ENCODE measurements at places on chromosomes 11 and 22.

DNA sequence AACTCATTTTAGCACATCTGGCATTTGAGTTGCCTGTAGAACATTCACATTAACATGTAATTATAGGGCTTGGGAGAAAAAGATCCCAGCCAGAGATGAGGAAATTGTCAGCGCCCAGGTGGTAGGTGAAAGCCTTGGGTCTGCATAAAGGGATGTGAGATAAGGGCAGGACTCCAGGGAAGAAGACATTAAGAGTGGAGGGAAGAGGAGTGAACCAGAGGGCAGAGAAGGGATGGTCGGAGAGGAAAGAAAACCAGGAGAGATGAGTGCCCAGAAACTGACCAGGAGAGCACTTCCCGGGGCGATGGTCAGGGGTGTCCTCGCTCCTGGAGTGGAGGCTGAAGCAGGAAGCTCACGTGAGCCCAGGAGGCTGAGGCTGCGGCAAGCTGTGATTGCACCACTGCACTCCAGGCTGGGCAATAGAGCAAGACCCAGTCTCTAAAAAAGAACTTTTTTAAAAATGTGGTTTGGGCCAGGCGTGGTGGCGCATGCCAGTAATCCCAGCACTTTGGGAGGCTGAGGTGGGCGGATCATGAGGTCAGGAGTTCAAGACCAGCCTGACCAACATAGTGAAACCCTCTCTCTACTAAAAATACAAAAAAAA lies 20.3 kb upstream of the DGKZ start:
- DNase-seq, result no peak

- no peak for DNase-seq
Measured at GRCh38 chr11:28961726-28962125, 853.5 kb downstream of the METTL15 start.

- no peak for DNase-seq
Measured at GRCh38 chr11:22674470-22675439, 8.3 kb downstream of the GAS2 start.

- DNase-seq, result no peak
Measured at GRCh38 chr11:45278714-45279113, 7.4 kb downstream of the SYT13 start.

DNA sequence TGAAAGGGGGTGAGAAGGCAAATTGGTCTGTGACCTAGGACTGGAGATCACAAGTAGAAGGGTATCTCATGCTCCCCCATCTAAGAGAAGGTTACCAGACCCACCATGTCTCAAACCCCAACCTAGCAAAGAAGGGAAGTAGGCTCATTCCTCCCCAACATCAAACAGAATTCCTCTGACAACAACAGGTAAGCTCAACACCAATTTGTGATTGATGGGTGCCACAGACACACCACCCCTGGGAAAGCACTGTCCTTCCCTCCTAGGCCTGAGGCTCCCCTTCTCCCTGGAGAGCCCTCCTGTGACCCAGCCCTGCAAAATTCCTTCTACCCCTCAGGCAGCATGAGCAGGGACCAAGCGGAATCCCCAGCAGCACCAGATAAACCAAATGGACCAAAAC lies 154.3 kb downstream of the BUD13 start:
- no peak for DNase-seq

DNA sequence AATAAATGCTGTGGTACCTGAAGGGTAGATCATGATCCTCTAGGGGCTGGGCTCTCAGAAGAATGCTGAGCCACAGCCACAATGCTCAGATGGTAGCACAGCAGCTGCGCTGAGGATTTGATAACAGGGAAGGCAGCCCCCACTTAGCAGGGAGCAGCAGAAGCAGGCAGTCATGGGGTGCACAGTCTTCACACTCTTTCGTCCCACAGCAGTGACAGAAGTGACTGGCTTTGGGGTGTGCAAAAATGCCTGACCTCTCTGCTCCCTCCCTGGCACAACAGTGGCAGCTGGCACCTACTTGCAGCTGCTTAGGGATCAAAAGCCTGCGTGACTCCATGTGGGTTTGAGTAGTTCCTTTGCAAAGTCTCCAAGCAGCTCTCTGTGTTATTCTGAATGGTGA lies 1349.8 kb upstream of the RAG2 start:
- DNase-seq, result no peak

DNA sequence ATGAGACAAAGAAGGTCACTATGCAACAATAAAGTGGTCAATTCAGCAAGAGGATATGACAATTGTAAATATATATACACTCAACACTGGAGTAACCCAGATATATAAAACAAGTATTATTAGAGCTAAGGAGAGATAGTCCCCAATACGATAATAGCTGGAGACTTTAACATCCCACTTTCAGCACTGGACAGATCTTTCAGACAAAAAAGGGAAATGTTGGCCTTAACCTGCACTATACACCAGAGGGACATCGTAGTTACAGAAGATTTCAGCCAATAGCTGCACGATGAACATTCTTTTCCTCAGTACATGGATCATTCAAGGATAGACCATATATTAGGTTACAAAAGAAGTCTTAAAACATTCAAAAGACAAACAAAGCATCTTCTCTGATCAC lies 29.9 kb downstream of the PIWIL3 start:
- no peak for DNase-seq

GRCh38 chr11:729492-730074 lies 17.7 kb upstream of the TALDO1 start:
- no peak for DNase-seq

GRCh38 chr11:14764579-14765527 lies 121.2 kb downstream of the PDE3B start:
- peak; percentile 73 for DNase-seq

DNA sequence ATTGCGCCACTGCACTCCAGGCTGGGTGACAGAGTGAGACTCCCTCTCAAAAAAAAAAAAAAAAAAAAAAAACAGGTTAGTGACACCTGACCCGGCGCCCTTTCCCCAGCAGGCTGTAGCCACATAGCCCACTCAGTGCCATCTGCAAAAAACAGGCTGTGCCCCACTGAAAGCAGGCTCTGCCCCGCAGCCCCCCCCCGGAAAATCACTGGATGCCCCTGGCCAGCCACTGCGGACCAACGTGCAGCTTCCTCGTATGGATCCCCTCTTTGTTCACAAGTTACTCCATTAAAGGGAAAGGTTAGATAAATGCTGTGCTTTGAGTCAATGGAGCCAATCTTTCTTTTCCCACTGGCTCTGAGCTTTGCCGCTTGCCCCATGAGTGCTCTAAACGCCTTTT lies 660.3 kb downstream of the TBC1D22A start:
- no peak for DNase-seq

- DNase-seq, result no peak
Measured at GRCh38 chr11:289398-289711, 429 bp downstream of the PGGHG start.

DNA sequence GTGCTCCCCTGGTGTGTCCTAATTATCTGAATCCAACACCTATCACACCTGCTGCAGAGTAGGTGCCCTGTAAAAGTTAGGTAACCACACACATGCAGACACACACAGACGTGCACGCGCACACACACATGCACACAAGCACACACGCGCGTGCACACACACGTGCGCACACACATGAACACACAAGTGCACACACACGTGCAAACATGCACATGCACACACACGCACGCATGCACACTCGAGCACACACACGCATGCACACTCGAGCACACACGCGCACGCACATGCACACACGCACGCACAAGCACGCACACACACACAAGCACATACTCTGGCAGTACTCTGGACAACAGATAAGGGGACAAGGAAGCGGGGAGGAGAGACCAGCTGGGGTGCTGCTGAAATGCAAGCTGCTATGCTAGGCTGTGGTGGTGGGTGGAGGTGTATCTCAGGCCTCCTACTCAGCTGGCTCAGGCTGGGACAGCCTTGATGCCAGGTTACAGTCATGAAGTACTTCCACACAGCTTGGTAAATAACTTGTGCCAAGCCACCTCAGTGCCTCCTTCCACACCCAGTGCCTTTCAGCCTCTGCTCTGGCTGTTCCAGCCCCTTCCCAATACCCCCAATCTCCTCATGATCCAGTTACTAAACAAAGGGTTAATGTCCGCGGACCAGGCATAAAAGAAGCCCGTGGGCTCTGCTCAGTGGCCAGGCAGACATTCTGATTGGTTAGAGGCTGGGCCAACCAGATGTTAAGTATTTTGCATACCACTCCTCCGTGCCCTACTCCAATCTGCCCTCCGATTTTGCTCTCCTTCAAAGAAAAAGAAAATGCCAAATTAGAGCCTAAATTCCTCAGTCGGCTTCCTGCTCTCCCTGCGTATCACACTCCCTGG lies 374.1 kb downstream of the TENM4 start:
- no peak for DNase-seq

GRCh38 chr22:27651486-27651885 lies 150.1 kb downstream of the MN1 start:
- no peak for DNase-seq

- DNase-seq, result no peak
Measured at GRCh38 chr11:97865424-97866012, 1155.2 kb upstream of the CNTN5 start.

DNA sequence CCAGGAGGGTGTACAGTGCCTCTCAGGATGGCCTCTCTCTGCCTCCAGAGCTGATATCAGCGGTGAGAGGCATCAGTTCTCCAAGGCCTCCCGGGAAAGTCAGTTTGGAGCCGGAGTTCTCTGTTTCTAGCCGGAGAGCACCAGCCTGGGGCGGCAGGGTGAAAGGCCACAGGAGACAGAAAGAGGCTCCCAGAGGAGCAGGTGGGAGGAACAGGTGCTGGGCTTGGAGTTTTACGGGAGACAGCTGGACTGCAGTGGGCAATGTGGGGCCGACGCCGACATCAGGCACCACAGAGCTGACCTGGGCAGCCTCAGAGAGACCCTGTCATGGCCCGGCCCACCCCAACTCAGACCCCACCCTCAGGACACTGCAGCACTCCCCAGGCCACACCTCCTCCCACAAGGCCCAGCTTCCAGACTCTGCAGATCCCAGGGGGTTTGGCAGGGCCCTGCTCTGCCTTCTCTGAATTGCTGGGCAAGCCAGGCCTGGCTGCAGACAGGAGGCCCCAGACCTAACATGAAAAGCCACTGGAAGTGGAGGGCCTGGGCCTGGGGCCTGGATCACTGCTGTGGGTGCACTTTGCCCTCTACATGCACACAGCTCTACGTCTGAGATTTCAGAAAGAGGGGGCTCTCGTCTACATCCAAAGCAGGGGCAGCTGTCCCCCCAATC lies 885.6 kb downstream of the BRD1 start:
- no peak for DNase-seq

DNA sequence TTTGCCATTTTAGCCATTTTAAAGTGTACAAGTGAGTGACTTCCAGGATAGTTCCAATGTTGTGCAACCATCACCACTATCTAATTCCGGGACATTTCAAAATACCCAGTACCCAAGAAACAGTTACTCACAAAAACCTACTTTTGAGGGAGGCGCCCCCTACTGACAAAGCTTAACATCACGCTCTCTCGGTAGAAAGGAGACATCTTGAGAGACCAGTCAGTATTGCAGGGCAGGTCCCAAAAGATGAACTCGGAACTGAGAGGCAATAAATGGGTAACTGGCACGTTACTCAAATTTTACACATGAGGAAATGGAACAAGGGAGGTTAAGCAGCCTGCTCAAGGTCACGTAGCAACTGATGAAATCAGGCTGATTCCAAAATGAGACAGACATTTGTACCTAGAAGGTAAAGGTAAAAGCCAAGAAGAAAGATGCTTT lies 50.0 kb upstream of the POU2AF1 start:
- DNase-seq, result no peak

DNA sequence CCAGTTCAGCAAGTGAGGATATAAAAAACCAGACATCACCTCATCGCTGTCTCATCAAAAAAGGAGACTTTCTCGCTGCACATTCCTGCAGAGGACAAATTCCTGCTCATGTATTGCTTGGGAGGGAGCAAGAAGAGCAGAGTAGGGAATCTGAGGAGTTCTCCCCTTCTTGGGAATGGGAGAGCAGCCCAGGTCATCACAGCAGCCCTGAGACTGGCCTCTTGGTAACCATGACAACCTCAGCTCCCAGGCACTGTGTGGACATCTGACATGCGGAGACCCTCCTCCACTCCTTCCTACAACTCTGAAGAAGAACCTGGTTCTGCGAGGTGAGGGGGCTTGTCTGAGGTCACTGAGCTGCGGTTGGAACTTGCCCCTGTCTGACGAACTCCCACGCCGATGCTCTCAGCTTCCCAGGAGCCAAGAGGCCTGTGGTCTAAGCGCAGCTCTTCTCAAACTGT lies 17.9 kb downstream of the RFPL1 start:
- no peak for DNase-seq

- DNase-seq, result no peak
Measured at GRCh38 chr11:69218946-69219720, 63.4 kb downstream of the SMIM38 start.
